ENCODE measurements at places on chromosomes 13 and 19. TPM values are rescaled to one million over a fixed set of nuclear protein-coding genes. Genes with fewer than 3 reads are reported as not detected.

DNA sequence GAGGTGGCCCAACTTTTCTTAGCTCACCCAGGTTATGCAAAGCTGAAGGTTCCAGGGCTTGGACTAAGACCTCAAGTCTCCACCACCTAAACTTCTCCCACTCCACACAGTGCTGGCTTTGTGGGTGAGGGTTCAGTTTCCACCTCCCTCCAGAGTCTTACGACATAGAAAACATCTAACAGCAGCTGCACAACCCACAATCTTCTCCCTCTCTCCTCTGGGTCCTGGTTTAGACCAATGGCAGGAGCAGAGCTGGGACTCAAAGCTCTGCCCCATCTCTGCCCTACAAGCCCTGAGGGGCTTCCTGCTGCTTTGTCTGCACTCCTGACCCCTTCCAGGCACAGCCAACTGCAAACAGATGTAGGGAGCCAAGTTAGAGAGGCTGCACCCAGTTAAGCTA is 16.0 kb downstream of the IRGC start:
- no peaks in the 10 kb centered on the region for H3K27me3 ChIP-seq
- H3K36me3 ChIP-seq = peaks cover 48% of the 10 kb centered on the region
- no peak for DNase-seq
- H3K27ac ChIP-seq = no peak overlapping the region
- H3K4me3 ChIP-seq = no peak overlapping the region

- peak; percentile 1 for DNase-seq
- H3K27me3 ChIP-seq = peaks cover 26% of the 10 kb centered on the region
- H3K4me1 ChIP-seq = no peaks in the 10 kb centered on the region
- H3K27ac ChIP-seq = no peak overlapping the region
- no peak overlapping the region for H3K4me3 ChIP-seq
Measured at GRCh38 chr19:6687114-6687513, 17.2 kb upstream of the TNFSF14 start.

GRCh38 chr13:43766725-43767124 is 20.0 kb downstream of the ENOX1 start:
- H3K36me3 ChIP-seq = no peaks in the 10 kb centered on the region
- no peak for DNase-seq
- no peak overlapping the region for H3K27ac ChIP-seq
- peaks cover 11% of the 10 kb centered on the region for H3K4me1 ChIP-seq
- peaks cover 2% of the 10 kb centered on the region for H3K27me3 ChIP-seq
- no peak overlapping the region for H3K4me3 ChIP-seq

- no peak for DNase-seq
- H3K4me3 ChIP-seq = no peak overlapping the region
- no peak overlapping the region for H3K27ac ChIP-seq
- no peaks in the 10 kb centered on the region for H3K4me1 ChIP-seq
Measured at GRCh38 chr19:52155596-52156359, 15.6 kb downstream of the ZNF836 start.

- peaks cover 10% of the 10 kb centered on the region for H3K36me3 ChIP-seq
- no peaks in the 10 kb centered on the region for H3K27me3 ChIP-seq
- DNase-seq = peak; percentile 95
- peak overlapping the region; percentile 85 for H3K4me3 ChIP-seq
- peak overlapping the region; percentile 98 for H3K27ac ChIP-seq
- H3K4me1 ChIP-seq = peaks cover 22% of the 10 kb centered on the region
Measured at GRCh38 chr19:12092065-12092867, 27.7 kb downstream of the ZNF844 start.

DNA sequence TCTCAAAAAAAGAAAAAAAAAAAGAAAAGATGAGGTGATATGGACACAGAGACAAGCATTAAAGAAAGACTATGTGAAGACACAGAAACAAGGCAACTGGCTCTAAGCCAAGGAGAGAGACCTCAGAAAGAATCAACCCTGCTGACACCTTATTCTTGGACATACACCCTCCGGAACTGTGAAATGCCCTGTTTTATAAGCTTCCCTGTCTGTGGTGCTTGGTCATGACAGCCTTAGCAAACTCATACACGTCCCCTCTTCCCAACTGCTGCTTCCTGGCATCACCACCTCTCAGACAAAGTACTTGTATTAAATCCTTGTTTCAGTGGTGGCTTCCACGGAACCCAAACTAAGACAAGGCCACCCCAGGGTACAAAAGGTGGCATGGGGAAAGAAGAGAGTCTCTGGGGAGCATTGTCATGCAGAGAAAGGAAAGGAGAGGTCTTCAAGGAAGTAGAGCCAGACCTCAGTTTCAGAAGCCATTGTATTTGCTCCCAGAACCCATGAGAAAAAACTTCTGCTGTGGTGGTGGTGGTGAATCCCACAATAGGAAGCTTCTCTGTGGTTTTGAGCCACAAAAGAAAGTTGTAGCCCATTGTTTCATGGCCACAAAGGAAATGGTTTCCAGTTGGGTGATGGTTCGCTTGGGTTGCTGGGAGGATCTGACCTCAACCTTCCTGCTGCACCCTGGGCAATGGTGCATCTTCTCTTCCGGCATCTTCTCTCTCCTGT is 16.3 kb upstream of the TSPAN16 start:
- H3K36me3 ChIP-seq = no peaks in the 10 kb centered on the region
- H3K27me3 ChIP-seq = peaks cover 2% of the 10 kb centered on the region
- no peak overlapping the region for H3K4me3 ChIP-seq
- no peak for DNase-seq
- H3K4me1 ChIP-seq = peaks cover 13% of the 10 kb centered on the region
- H3K27ac ChIP-seq = no peak overlapping the region

DNA sequence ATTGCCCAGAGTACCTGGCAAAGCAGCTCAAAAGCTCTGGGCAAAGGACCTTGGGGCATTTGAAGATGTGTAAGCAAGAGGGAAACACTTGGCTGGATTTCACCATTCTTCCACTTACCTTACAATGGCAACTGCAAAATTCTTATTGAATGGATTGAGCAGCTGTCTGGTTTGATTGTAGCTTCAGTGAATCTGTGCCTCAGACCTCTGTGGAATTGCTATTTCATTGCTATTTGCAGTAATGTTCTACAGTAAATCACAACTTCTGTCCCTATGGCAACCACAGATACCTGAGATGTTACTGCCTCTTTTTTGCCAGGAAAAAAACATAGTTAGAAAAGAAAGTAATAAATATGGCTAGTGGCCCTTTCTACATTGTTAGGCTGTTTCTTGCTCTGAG is 519.5 kb downstream of the SUCLA2 start:
- DNase-seq = no peak
- no peak overlapping the region for H3K27ac ChIP-seq
- no peak overlapping the region for H3K4me3 ChIP-seq
- H3K27me3 ChIP-seq = no peaks in the 10 kb centered on the region
- H3K4me1 ChIP-seq = peaks cover 12% of the 10 kb centered on the region

DNA sequence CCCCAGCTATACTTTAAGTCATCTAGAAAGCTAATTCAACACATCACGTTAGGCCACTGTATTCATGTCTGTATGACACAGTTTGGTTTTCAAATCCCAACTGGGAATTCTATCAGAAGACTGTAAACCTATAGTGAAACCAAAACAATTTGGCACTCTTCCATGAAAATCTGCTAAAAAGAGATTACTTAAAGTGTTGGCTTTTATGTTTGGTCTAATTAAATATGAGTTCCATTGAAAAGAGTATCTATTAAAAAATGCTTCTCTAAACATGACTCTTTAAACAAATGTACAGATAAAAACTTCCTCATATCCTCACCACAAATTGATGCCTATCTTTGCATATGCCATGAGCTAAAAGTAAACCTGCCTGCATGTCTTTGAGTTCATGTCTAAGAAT is 25.4 kb downstream of the PCDH9 start:
- H3K4me1 ChIP-seq = peaks cover 11% of the 10 kb centered on the region
- H3K36me3 ChIP-seq = no peaks in the 10 kb centered on the region
- DNase-seq = no peak
- no peak overlapping the region for H3K27ac ChIP-seq

DNA sequence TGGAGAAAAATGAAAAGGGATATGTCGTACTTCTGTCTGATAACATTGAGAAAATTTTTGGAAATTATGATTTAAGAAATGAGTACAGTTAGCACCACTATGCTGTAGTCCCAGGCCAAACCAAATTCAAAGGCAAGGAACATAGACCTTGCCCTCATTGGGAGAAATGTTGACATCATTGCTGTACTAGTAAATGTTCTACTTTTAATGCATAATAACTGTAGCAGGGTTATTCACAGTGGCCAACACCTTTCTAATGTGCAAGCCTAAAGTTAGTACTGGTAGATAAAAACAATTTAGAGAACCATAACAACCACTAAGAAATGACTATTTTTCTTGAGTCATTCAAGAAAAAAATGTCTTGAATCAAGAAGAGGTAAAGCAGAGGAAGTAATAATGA is 792.6 kb upstream of the GPC6 start:
- H3K27ac ChIP-seq = no peak overlapping the region
- H3K27me3 ChIP-seq = peaks cover 4% of the 10 kb centered on the region
- H3K4me3 ChIP-seq = no peak overlapping the region

GRCh38 chr19:47819858-47820257 is 1.9 kb upstream of the CRX start:
- no peak overlapping the region for H3K27ac ChIP-seq
- H3K4me1 ChIP-seq = no peaks in the 10 kb centered on the region
- no peak for DNase-seq
- H3K4me3 ChIP-seq = no peak overlapping the region
- H3K27me3 ChIP-seq = peaks cover 42% of the 10 kb centered on the region

DNA sequence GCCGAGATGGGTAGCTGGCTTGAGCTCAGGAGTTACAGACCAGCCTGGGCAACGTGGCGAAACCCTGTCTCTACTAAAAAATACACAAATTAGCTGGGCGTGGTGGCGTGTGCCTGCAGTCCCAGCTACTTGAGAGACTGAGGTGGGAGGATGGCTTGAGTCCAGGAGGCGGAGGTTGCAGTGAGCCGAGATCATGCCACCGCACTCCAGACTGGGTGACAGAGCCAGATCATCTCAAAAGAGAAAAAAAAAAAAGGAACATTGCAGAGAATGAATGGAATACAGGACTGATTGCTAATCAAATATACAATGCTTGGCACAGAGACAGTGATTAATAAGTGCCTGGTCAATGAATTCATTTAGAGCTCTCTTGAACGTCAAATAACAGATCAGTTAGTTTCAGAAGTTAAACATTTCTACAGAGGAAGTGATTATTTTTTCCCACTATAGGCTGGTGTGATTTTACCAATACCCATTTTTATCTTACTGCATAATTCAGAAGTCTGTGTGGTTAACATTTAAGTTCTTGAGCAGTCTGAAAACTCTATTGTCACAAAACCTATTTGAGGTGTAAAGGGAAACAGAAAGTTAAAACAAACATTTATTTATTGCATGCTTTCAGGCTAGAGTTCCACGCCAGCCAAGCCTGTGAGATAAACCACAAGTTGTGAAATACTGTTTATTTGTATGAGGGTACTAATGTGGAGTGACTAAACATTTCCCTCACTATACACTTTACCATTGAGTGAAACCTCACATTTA is 7.7 kb upstream of the TBC1D4 start:
- H3K4me3 ChIP-seq = no peak overlapping the region
- no peak for DNase-seq
- H3K4me1 ChIP-seq = peaks cover 18% of the 10 kb centered on the region

GRCh38 chr13:81116461-81117282 is 775.7 kb upstream of the SPRY2 start:
- no peak for DNase-seq
- H3K27ac ChIP-seq = no peak overlapping the region
- H3K27me3 ChIP-seq = peaks cover 3% of the 10 kb centered on the region
- H3K36me3 ChIP-seq = no peaks in the 10 kb centered on the region

GRCh38 chr19:982567-983170 is 1.5 kb upstream of the WDR18 start:
- peaks cover 12% of the 10 kb centered on the region for H3K4me1 ChIP-seq
- DNase-seq = no peak
- H3K36me3 ChIP-seq = peaks cover 4% of the 10 kb centered on the region

DNA sequence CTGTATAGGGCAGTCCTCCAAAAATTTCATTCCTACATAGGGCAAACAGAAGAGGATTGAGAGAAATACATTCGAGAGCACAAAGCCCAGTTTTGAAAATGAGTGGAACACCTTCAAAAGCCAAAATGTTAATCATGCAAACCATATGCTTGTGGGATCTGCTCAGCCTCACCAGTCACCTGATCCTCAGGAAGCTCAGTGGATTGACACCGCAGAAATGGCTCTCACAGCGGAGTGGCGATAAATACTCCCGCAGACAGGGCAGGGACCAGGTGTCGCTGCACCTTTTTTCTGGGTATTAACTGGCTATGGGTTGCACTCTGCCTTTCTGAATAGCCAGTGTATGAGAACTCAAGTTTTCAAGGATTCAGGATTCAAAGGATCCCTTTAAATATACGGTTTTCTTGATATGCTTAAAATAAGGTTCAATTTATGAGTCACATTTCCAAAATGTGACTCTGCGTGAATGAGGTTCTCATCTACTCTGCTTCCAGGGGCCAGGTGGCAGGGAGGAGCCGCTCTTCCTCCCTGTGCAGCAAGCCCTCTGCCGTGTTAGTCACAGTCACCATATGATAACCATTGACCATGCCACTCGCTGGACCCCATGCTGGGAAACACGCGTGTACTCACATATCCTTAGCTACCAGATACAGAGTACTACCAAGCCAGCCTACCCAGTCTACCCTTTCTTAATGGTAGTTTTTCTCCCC is 18.3 kb upstream of the DHRS12 start:
- no peaks in the 10 kb centered on the region for H3K36me3 ChIP-seq
- no peak for DNase-seq
- H3K27me3 ChIP-seq = peaks cover 10% of the 10 kb centered on the region
- H3K4me1 ChIP-seq = peaks cover 13% of the 10 kb centered on the region
- H3K4me3 ChIP-seq = no peak overlapping the region

DNA sequence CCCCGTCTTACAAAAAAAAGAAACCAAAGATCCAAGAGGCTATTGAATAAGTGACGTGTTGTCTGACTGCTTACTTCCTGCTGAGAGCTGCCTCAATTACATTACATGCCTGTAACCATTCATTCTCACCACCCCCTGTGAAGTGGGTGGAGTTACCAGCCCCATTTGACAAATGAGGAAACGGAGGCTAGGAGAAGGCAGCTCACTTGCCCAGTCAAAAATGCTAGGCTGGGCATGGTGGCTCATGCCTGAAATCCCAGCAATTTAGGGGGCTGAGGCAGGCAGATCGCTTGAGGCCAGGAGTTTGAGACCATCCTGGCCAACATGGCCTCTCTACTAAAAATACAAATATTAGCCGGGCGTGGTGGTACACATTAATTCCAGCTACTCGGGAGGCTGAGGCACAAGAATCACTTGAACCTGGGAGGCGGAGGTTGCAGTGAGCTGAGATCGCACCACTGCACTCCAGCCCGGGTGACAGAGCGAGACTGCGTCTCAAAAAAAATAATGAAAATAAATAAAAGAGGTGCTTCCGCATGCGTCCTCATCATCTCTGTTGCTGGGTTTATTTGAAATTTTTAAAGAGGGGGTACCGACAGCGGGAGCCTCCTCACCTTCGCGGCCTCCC is 499 bp downstream of the LSM7 start:
- H3K4me3 ChIP-seq = peak overlapping the region; percentile 99
- H3K27me3 ChIP-seq = no peaks in the 10 kb centered on the region
- DNase-seq = no peak

The ZNF285 gene
- 5.6 TPM for total RNA-seq

The OVOL3 gene
- total RNA-seq = not detected

The INSR gene
- total RNA-seq = 30.9 TPM

The LYPD5 gene
- not detected for total RNA-seq

The USHBP1 gene
- total RNA-seq = not detected

The SMIM7 gene
- 47.7 TPM for total RNA-seq

The MCOLN1 gene
- total RNA-seq = 27.9 TPM

The IGFL2 gene
- 0.55 TPM for total RNA-seq

The SLITRK1 gene
- total RNA-seq = 0.05 TPM

The HS6ST3 gene
- not detected for total RNA-seq

The HIPK4 gene
- total RNA-seq = 0.53 TPM

The SLC25A41 gene
- 0.20 TPM for total RNA-seq

The ZNF835 gene
- total RNA-seq = not detected

The LHFPL6 gene
- total RNA-seq = 101 TPM

The MAP2K2 gene
- total RNA-seq = 168 TPM

The ZNF550 gene
- total RNA-seq = 6.9 TPM

Measured in chondrocyte (in vitro differentiated cells).